ENCODE measurements at places on chromosomes 2 and 18.
A peak's percentile ranks its signal among the peaks of the same experiment; 100 is the strongest.

DNA sequence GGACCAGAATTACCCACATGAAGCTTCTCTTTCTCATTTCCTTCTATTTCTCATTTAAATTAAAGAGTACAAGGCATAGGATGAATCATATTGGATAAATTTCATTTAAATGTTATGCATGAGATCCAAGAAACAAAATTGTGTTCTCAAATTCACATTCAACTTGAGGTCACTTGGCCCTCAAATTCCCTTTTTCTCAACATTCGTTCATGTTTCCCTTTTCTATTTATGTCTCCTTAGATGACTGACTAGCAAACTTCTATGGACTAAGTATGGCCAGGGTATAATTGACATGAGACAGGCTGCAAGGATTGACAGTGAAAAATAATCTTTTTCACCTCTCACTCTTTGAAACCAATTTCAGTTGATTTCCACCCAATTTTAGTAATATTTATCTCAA is 4.0 kb upstream of the LDLRAD4 start:
- DNase-seq, result no peak

DNA sequence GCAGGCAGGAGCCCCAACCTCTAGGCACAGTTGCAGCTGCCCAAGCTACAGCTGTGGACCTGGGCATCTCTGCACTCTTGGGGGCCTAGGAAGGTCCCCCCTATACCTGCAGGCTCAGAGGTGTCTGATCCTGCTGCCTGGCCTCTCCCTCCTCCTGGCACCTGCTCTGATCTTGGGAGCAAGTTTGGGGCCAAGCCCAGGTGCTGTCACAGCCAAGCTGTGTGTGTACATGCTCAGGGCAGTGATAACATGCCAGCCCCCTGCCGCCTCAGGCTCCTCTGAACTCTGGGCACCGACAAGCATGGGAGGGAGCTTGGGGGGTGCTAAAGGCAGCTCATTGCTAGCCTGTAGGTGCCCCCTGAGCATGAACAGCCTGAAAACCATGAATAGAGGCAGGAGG is 829.6 kb upstream of the VRK2 start:
- no peak for DNase-seq

GRCh38 chr2:128876986-128877983 is 558.6 kb upstream of the HS6ST1 start:
- no peak for DNase-seq

DNA sequence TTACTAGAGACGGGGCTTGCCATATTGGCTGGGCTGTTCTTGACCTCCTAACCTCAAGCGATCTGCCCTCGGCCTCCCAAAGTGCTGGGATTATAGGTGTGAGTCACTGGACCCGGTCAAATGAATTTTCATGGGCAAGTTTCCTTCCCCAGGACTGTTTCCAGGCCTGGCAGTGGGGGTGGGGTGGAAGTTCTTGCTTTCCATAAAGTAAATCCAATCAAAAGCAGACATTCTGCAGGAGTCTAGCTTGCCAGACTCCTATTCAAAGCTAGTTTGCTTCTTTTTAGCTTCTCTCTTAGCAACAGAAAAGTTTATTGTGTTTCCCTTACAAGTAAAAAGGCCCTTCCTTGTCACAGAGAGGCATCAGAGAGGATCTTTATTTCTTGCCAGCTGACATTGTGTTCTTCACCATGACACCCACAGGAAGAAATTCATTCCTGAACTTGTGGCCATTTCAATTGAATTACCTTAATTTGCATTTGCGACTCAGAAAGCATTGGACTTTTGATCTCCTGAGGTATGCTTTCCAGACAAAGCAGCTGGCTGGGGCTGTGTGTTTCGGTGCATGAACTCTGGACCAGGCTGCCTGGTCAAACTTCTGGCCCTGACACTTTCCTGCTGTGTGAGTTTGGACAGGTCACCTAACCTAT is 37.9 kb downstream of the LYPD1 start:
- peak; percentile 35 for DNase-seq

DNA sequence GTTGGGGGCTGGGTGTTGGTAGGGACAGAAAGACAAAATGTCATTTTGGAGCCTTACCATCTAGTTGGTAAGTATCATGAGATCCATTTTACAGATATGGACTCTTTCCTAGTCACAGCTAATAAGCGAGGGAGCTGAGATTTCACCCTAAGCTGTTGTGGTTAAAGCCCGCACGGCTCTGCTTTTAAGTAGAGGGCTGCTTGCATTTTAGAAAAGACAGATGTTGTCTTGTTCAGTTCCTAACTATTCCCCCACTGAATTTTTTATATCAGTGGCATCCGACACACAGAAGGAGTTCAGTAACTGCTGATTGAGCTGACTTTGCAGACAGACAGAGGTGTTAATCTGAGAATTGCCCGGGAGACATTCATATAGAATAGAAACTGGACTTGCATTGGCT is 3.7 kb downstream of the QPCT start:
- no peak for DNase-seq

DNA sequence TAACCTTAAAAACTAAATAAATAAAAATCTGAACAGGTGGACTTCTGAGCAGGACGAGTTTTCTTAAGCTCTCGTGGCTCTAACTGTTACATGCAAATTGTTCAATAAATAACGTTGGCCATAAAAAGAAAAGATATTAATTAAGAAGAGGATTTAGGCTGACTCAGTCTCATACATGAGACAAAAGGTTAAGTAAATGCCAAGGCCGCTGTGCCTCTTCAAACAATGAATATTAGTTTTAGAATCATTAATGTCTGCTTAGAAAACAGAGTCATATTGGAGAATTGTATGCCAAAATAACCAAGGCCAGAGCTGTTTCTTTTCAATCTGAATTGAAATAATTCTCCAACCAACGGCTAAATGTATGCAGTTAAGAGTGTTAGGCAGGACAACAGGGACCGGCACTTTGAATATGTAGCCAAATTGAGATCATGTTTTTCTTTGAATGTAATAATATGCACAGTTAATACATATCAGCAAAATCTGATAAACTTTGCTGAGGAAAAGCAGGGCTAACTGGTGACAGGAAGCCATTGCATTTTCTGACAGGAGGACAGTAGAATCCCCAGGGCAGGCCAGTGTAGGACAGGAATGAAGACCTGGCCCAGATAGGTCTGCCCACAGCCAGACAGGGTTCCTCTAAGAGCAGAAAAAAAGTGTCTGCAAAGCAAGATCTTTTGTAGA is 1041.4 kb upstream of the FANCL start:
- no peak for DNase-seq

GRCh38 chr2:165474619-165475276 is 5.2 kb downstream of the CSRNP3 start:
- no peak for DNase-seq

DNA sequence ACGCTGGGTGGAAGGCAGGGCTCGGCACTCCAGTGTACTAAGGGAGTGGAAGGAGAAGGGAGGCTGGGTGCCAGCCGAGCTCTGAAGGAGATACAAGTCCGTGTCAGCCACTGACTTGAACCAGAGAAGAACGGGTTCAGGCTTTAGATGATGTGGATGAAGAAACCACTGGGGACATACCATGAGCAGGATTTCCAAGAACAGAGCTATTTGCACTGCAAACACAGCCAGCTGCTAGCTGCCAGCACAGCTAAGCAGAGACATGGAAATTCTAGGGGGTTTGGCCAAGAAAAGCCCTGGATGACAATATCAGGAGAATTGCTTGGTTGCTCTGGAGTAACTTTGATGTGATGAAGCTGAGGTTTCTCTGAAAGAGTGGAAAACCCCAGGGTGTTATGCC is 5.2 kb downstream of the CD207 start:
- no peak for DNase-seq

- DNase-seq, result no peak
Observed at GRCh38 chr2:119013671-119014070, 71.7 kb downstream of the MARCO start.

GRCh38 chr2:166373951-166374350 is 1.8 kb downstream of the SCN9A start:
- DNase-seq, result no peak

DNA sequence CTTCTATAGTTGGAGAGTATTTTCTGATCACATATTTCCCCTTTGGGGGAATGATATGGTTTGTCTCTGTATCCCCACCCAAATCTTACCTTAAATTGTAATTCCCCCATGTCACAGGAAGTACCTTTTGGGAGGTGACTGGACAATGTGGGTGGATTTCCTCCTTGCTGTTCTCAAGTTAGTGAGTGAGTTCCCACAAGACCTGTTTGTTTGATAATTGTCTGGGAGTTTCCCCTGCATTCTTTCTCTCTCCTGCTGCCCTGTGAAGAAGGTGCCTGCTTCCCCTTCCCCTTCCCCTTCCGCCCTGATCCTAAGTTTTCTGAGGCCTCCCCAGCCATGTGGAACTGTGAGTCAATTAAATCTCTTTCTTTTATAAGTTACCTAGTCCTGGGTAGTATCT is 222.7 kb upstream of the SLC39A10 start:
- no peak for DNase-seq

GRCh38 chr2:45836740-45837139 is 185.3 kb downstream of the PRKCE start:
- DNase-seq, result no peak

- no peak for DNase-seq
Observed at GRCh38 chr2:161844822-161845221, 220.6 kb downstream of the SLC4A10 start.

DNA sequence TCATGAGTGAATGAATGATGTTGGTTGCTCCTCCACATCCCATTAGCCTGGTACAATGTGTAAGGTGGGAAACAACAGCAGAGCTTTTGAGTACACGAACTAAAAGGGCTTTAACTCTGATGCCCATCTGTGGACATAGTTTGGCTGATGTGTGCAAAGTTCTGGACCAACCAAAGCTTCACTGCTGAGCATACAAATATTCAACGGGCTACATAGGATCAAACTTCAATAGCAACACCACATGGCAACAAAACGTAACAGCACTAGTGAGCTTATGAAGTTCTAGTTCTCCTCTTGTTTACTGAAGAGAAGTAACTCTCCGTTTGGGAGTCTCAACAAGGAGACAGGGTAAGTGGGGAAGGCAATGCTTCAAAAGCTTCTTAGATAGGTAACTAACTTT is 20.4 kb downstream of the STAM2 start:
- no peak for DNase-seq

DNA sequence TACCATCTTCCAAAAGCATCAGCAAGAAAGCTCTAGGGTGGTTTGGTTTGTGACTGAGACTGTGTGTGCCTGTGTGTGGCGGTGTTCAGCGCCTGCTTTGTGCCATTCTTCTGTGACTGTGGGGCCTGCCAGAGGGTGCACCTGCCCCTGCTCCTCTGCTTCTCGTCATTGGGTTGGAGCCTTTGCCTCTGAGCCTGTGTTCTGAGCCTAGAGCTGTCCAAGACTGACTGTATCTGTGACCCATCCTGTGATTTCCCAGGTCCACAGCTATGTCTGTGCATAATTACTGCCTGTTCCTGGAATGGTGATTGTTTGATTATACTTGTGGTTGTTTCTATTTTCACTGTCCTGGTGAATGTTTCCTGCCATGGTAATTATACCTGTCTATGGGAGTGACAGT is 57.1 kb upstream of the KLHL29 start:
- DNase-seq, result no peak

DNA sequence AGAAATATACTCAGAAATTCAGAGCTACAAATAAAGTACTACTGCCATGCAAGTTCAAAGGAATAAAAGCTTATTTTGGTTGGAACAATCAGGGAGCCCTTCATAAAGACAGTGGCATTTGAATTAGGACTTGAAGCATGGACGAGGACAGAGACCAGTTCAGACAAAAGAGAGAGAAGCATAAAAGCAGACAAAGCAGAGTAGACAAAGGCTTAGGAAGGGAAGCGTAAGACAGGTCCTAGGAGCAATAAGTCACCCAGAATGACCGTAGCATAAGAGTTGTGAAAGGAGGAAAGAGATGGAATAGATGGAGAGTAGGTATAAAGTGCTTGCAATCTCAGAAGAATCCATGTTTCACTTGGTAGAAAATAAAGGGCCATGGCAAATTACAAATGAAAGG is 14.0 kb downstream of the PDE1A start:
- no peak for DNase-seq

- no peak for DNase-seq
Observed at GRCh38 chr2:162053808-162054155, 20.2 kb downstream of the DPP4 start.

GRCh38 chr2:215787565-215788178 is 225.7 kb downstream of the MREG start:
- DNase-seq, result no peak

DNA sequence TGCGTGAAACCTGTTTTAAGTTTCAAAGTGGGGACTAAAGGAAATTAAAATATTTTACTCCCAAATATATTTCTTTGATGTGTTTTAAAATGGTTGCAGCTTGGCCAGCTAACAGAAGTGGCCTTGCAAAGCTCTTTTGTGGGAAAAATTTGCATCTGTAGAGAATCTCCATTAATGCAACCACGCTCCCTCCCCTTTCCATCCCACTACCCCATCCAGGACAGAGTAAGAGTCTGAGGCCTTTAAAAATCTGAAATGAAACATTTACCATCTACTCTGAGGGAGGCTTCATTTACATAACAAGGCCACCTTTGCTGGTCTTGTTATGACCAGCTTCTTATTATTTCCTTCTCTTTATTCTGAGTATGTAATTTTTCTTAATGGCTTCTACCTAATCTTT is 63.5 kb downstream of the STAT4 start:
- no peak for DNase-seq

DNA sequence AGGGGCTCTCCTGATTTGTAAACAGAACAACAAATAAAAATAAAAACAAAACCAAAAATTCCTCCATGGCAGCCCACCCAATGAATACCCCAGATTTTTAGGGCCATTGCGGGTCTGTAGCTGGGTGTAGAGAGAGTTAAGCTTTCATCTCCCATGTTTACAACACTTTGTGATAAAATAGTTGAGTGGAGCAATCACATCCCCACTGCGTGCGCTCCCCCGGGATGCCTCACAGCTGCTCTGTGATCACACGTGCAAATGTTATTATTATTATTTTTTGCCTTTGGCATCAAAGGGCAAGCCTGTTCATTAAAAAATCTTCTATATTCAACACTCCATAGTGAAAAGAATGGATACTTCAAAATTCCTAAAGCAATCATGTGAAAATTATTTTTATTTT is 118.0 kb downstream of the MBP start:
- DNase-seq, result no peak

GRCh38 chr2:11421863-11422490 is 44.0 kb downstream of the E2F6 start:
- no peak for DNase-seq

GRCh38 chr2:128446874-128447537 is 128.3 kb upstream of the HS6ST1 start:
- DNase-seq, result no peak

DNA sequence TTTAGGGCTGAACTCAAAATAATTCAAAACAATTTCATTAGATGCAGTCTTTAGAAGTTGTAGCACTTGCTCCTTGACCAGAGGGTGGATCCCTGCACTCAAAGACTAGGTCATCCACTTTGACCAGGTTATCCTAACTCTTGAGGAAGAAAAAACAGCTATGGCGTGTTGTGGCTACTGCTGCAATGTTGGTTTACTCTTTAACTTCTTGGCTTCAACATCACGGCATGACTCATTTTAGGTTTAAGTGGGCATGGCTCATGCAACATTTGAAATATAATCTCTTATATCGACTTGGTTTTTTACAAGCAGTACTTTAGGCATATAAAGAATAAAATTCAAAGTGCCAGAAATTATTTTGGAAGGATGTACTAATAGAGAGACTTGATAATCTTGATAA is 35.4 kb downstream of the ANKRD29 start:
- no peak for DNase-seq
